ENCODE measurements at places on chromosomes 4 and X.

DNA sequence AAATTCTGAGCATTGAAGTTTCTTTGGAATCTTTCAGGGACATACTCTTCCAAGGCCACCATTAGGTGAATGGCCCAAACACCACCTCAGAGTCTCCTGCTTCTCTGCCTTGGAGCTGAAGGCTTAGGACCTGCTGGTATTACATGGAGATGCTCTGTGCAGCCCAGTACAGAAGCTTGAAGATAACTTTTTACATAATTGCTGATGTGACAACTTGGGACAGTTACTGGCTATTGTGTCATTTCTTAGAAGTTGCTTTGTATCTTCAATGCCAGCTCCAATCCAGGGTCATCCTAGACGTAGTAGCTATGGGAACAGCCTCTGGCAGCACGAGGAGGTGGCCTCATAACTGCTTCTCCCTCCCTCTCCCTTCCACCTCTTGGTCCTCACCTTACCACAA is 60.5 kb downstream of the RTL5 start:
- no peak for DNase-seq

DNA sequence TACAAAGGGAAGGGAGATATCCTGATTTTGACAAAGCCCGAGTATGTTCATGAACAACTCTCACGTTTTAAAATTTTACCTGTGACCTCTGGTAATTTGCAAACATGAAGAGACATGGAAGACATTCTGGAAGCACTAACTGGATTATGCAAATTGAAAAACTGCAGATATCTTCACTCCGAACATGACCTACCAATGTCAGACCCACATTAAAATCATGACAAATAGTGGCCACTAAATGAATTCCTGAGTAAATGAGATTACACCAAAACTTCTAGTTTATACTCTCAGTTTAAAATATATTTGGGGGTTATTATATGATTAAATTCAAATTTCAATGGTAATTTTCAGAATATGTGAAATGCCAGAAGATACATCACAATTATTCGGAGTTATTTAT is 19.9 kb upstream of the CBR4 start:
- DNase-seq: no peak

DNA sequence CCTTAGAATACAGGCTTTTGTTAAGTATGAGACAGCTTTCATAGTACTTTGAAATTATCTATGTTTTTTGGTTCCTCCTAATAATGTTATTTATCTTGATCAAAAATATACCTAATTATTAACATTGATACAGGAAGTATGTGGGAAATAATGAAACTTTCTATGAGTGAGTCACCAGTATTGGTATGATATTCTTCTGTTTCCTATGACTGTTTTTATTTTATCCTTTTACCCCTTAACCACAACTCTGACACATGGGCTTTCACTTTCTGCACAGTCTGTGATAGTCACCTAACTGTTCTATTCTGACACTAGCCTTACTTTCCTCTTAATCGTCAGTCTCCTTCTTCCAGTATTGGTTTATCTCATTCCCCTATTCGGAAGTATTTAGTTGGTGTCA is 4.7 kb downstream of the THAP9 start:
- no peak for DNase-seq

GRCh38 chrX:139739138-139739537 is 31.2 kb upstream of the MCF2 start:
- no peak for DNase-seq

- no peak for DNase-seq
Measured at GRCh38 chrX:134186362-134187121, 50.4 kb upstream of the CCDC160 start.

DNA sequence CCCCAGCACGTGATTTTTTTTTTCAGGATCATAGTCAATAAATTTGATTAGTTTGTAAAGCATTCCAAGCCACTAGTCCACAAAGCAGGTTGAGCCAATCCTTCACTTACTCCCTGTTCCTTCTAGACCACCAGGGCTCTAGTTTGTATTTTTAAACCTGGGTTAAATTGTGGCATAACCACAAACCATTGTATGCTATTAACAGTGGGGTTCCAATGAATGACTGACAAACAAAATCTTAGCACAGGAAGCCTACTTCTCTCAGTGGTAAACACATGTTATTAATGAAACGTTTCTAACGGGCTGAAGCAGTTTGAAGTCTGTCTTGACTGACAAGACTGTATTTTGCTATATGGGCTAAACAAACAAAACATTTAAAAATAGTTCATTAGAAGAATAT is 48.6 kb upstream of the GYPA start:
- no peak for DNase-seq

DNA sequence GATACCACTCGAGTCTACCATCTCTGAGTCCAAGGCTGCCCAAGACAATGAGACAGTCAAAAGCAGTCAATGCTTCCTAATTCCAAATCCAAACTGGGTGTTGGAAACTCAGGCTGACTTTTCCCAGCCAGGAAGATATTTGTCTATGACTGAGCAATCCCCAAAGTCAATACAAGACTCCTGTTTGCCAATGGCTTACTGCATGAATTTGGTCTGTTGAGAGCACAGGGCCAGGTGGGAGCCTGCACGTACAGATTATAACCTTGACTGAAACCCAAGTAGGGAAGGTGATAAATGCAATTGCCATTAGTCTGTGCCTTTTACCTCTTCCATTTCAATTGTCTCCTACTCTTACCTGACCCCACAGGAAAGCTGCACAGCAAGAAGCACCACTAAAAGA is 72.6 kb upstream of the PPARGC1A start:
- no peak for DNase-seq

- no peak for DNase-seq
Measured at GRCh38 chr4:129883996-129884395, 788.0 kb downstream of the C4orf33 start.

- DNase-seq: no peak
Measured at GRCh38 chr4:133189147-133189517, 40.0 kb downstream of the PCDH10 start.

DNA sequence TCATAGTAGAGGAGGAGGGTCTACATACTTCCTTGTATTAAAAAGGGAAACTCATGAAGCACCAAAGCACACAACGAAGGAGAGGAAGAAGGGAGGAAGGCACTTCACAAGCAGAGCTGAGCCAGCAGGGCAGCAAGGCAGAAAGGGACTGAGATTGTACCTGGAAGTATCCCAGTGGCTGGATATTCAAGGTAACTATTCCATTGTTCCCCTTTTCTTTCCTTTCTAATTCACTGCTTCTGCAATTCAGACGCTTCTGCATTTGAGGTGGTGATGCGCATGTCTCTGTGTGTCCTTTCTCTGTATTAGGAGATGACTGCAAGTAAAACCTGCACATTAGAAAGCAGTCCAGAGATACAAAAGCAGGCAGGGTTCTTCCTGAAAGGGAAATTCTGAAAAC is 54.9 kb downstream of the UBQLN2 start:
- DNase-seq: no peak

- DNase-seq: no peak
Measured at GRCh38 chr4:108056418-108056817, 66.7 kb downstream of the HADH start.

- no peak for DNase-seq
Measured at GRCh38 chrX:39805022-39805421, 292.7 kb downstream of the BCOR start.

DNA sequence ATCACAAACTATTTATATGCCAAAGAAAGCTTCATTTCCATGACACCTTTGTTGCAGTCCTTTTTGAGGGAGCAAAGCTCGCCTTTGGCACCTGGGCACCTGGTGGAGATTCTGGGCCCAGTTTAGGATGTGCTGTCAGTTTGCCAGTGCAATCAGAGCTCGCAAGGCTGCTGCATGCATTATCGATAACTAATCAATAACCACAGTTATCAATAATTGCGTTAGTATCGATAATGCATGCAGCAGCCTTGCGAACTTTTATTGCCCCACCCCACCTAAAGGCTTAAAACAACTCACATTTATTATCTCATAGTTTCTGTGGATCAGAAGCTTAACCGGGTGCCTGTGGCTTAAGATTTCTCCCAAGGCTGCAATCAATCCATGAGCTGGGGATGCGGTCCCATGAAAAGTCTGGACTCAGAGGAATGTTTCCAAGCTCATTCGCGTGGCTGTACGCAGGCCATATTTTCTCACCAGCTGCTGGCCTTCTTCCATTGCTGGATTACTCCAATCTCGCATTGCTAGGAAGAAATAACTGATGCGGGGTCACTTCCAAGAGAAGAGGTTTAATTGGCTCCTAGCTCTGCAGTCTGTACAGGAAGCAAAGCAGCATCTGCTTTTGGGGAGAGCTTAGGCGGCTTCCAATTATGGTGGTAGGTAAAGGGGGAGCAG is 6.2 kb upstream of the AFAP1 start:
- DNase-seq: no peak

DNA sequence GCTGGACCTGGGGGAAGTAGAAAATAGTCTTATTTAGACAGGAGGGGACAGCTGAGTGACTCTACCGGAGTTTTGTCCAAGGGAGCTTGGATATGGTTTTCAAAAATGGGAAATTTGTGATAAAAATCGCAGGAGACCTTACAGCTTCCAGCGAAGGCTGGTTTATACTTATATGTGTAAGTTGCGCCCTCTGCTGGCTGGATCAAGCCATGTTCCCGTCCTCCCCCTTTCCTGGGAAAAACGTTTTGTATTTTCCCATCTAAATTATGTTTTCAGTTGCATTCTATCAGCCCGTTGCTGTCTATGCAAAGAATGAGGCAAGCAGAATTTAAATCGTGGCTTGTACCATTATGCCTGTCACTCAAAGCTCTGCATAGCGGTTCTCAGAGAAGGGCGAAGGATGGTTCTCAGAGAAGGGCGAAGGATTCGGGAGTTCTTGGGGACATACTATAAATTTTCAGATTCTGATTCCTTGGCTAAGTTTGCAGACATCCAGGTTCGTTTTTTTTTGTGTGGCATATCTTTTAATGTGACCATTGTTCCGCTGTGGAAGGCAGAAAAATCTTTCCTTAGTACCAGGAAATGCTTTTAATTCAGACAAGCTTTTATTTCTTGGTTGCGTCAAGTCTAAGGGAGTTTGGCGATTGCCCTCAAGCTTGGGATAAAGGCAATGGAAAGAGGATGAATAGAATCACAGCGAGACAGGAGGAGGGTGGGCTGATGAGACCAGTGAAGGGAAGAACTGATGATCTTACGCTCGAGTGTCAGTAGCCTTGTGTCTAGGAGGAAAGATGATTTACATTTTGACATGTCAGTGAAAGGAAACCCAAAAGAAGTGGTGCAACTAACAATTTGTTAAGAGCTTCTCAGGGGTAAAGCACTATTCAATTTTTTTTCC is 128.5 kb upstream of the ARX start:
- peak; percentile 5 for DNase-seq

GRCh38 chr4:34824515-34824914 is 1419.8 kb downstream of the ARAP2 start:
- no peak for DNase-seq

GRCh38 chr4:6753891-6754290 is 28.6 kb upstream of the KIAA0232 start:
- DNase-seq: no peak

- DNase-seq: peak; percentile 56
Measured at GRCh38 chr4:158938220-158939044, 164.4 kb upstream of the RAPGEF2 start.

DNA sequence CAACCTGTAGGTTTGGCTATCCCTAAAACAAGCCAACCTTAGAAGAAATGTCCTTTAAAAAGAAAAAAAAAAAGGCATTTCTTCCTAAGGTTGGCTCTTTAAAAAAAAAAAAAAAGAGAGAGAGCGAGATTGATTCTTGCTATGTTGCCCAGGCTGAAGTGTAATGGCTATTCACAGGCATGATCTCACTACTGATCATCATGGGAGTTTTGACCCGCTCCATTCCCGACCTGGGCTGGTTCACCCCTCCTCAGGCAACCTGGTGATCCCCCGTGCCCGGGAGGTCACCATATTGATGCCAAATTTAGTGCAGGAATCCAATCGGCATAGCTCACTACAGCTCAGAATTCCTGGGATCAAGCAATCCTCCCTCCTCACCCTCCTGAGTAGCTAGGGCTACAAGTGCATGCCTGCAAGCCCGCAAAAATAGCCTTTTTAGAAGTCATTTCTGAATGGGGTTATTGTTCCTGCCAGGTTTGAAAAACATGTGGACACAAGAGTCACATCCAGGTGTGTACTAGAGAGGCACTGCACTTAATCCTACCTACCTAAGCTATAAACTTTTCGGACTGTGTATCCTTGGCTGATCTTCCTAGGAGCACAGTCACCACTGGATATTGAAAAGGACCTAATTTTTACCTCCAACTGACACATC is 61.4 kb upstream of the ZCCHC13 start:
- no peak for DNase-seq

DNA sequence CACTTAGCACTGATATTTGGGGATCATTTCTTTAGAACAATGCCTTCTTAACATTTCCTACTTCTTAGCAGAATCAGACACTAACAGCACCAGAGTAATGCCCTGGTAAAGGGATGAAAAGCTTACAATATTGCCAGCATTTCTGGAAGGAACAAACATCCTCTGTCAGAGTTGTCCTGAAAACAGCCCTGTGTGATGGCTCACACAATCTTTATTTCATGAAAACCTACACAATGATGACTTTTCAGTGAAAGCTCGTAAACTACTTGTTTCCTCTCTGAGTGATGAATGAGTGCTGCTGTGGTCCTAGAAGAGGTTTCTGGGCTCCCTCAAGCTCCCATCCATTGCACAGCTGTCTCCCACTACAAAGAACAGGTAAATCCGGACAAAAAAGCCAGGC is 52.8 kb downstream of the GPC4 start:
- no peak for DNase-seq

DNA sequence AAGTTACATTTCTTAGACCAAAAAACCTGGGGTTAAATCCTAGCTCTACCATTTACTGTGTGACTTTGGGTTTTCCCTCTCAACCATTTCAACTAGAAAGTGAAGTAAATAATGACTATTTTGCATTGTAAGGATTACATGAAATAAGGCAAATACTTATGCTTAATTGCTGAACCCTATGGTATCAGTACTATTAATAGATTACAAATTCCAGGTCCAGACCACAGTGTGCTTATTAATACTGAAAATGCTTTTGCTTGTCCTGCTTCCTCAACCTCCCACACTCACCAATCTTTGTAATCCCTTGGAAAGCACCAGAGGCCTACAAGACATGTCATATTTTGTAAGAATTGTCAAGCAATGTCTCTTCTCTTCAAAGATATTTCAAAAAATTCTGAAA is 456.5 kb downstream of the SPOCK3 start:
- no peak for DNase-seq

DNA sequence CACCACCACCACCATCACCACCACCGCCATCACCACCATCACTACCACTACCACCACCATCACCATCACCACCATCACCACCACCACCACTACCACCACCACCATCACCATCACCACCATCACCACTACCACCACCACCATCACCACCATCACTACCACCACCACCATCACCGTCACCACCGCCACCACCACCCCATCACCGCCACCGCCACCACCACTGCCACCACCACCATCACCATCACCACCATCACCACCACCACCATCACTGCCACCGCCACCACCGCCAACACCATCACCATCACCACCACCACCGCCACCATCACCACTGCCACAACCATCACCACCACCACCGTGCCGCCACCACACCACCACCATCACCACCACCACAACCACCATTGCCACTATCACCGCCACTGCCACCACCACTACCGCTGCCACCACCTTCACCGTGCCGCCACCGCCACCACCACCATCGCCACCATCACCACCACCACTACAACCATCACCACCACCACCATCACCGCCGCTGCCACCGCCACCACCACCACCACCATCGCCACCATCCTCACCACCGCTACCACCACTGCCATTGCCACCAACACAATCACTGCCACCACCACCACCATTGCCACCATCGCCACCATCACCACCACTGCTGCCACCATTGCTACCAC is 1511.3 kb upstream of the AGA start:
- DNase-seq: no peak

All from skeletal muscle cell (primary cell).